ENCODE measurements at places on chromosomes 12 and 14. TPM values are rescaled to one million over a fixed set of nuclear protein-coding genes. Genes with fewer than 3 reads are reported as not detected.

The TIMELESS gene
- 10.7 TPM for total RNA-seq

The REM2 gene
- under 0.01 TPM for total RNA-seq

The RNF212B gene
- not detected for total RNA-seq

The FGD6 gene
- total RNA-seq: 12.7 TPM

The HOXC12 gene
- not detected for total RNA-seq

The PPP2R3C gene
- 43.5 TPM for total RNA-seq

The LBHD2 gene
- total RNA-seq: not detected

The MYF5 gene
- total RNA-seq: not detected

The SLC4A8 gene
- 1.6 TPM for total RNA-seq

The PTCSC3 gene
- total RNA-seq: not detected

The ORAI1 gene
- total RNA-seq: 17.2 TPM

The BHLHE41 gene
- 0.15 TPM for total RNA-seq

The GPR84 gene
- total RNA-seq: not detected

The SMARCC2 gene
- total RNA-seq: 45.4 TPM

The FAM181A gene
- total RNA-seq: not detected

The OLR1 gene
- total RNA-seq: not detected

The SCARB1 gene
- total RNA-seq: 25.4 TPM

The MYF6 gene
- total RNA-seq: not detected

The HOXC9 gene
- total RNA-seq: not detected

The LUM gene
- total RNA-seq: 2.3 TPM

The SSPN gene
- total RNA-seq: 0.61 TPM

The LGR5 gene
- not detected for total RNA-seq

The FRMD6 gene
- 103 TPM for total RNA-seq

The CLEC9A gene
- not detected for total RNA-seq

The NCOR2 gene
- 57.5 TPM for total RNA-seq

The CCDC38 gene
- not detected for total RNA-seq

The GPD1 gene
- not detected for total RNA-seq

The RAB3IP gene
- total RNA-seq: 15.9 TPM

The GPR132 gene
- total RNA-seq: not detected

The DIO3 gene
- total RNA-seq: not detected

The JAG2 gene
- total RNA-seq: 41.9 TPM

The NOS1 gene
- not detected for total RNA-seq

The KRT82 gene
- total RNA-seq: not detected

The CCDC177 gene
- not detected for total RNA-seq

The LMNTD1 gene
- not detected for total RNA-seq

The GALNT6 gene
- 52.7 TPM for total RNA-seq

The MMP17 gene
- 7.4 TPM for total RNA-seq

The RASSF9 gene
- total RNA-seq: 1.2 TPM

The RNASE1 gene
- total RNA-seq: 33.5 TPM

The PGF gene
- total RNA-seq: 378 TPM

The MAP3K12 gene
- 16.6 TPM for total RNA-seq

The CLEC7A gene
- total RNA-seq: not detected

The EEF1AKMT3 gene
- total RNA-seq: 2.3 TPM

The FLRT2 gene
- total RNA-seq: 3.3 TPM

The SDR9C7 gene
- not detected for total RNA-seq

The ACTN1 gene
- total RNA-seq: 177 TPM

The NGB gene
- total RNA-seq: not detected

The KSR2 gene
- total RNA-seq: 0.30 TPM

The BRF1 gene
- total RNA-seq: 32.7 TPM

The SCN8A gene
- 40.0 TPM for total RNA-seq

The RNASE2 gene
- total RNA-seq: not detected

Data from epithelial cell of umbilical artery (primary cell).